ENCODE measurements at places on chromosomes 6 and 20.

DNA sequence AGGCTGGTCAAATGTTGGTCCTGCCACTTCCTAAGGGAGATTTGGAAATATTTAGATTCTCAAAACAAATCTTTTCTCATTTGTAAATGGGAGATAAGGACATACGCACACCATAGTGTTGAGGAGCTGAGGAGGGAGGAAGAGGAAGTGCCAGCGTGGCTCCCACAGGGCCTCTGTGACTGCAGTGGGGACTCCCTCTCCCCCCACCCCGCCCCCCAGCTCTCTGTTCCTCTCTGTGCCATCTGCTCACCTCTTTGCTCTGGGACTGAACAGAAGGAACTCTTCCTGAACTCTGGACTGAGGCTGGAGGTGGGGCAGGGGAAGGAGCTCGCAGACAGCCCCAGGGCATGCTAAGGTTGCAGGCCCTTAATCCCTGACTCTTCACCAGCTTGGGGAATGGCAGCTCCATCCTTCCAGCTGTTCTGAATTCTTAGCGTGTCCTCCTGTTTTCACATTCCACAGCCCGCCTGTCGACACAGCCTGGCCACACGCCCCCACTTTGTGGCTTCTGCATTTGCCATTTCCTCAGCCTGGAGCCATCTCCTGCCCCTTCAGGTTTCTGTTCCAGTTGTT, 11.4 kb downstream of the DDX27 start:
- peak; percentile 78 for DNase-seq

GRCh38 chr20:8720089-8720488, 348.8 kb upstream of the PLCB4 start:
- DNase-seq, result no peak

GRCh38 chr6:26284537-26285142, 80.4 kb upstream of the BTN3A2 start:
- DNase-seq, result peak; percentile 71

GRCh38 chr6:76420094-76420493, 347.6 kb upstream of the IMPG1 start:
- DNase-seq, result no peak

- no peak for DNase-seq
Measured at GRCh38 chr6:63599243-63599642, 27.0 kb downstream of the LOC128125822 start.

GRCh38 chr6:87146363-87146762, 9.0 kb upstream of the ZNF292 start:
- DNase-seq, result no peak

GRCh38 chr6:53299331-53300005, 49.3 kb downstream of the ELOVL5 start:
- DNase-seq, result no peak

GRCh38 chr6:11363881-11364576, 131.6 kb upstream of the NEDD9 start:
- no peak for DNase-seq

GRCh38 chr6:105774247-105774646, 311.9 kb upstream of the PRDM1 start:
- no peak for DNase-seq

All from inflammatory macrophage (primary cell).